ENCODE measurements at places on chromosomes 2 and 18.

- DNase-seq: no peak
These were observed 3.1 kb downstream of the FIGN start for GRCh38 chr2:163732727-163733126.

- DNase-seq: no peak
These were observed 218.9 kb downstream of the ZNF385B start for GRCh38 chr2:179642462-179642861.

GRCh38 chr2:445896-446295, 158.0 kb upstream of the ALKAL2 start:
- no peak for DNase-seq

- DNase-seq: no peak
These were observed 117.1 kb upstream of the TMEFF2 start for GRCh38 chr2:192311701-192312460.

- no peak for DNase-seq
These were observed 154.0 kb downstream of the MAIP1 start for GRCh38 chr2:200109421-200109820.
